ENCODE measurements at places on chromosomes 6 and 20.
A peak's percentile ranks its signal among the peaks of the same experiment; 100 is the strongest.

- no peak for DNase-seq
Observed at GRCh38 chr6:5997420-5997987, 9.2 kb downstream of the NRN1 start.

DNA sequence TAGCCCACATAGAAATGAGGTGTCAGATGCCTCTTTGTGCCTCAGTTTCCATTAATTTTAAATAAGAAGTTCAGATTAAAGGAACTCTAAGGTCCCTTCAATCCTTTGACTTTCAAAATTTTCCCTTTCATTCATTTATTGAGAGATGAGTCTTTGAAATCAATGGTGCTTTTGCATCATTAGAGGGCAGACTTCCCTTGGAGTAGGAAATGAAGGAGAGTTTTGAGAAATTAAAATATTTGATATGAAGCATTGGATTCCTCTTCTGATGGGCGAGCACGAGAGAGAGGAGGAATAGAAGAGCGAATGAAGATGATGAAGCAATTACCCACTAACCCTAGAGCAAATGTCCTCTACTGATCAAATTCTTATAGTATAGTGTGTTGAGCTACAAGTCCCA, 105.7 kb downstream of the EDN1 start:
- DNase-seq, result no peak

GRCh38 chr6:134328792-134329191, 10.9 kb upstream of the SGK1 start:
- no peak for DNase-seq

DNA sequence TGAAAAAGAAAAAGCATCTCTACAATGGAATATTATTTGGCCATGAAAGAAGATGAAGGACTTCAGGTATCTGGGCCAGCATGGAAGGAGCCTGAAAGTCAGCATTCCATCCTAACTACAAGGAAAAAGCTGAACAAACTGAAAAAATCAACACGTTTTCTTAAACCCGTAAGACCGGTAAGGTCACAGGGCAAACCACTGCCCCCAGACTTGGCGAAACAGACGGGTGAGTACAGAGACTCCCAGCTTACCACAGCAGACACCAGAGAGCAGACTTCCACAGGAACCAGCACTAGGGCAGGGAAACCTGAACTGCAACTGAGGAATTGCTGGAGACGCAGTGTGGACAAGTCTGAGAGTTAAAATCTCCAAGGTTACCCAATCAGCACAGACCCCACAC, 31.4 kb downstream of the BEND3 start:
- DNase-seq, result no peak

- no peak for DNase-seq
Observed at GRCh38 chr20:23410916-23411695, 10.2 kb downstream of the NAPB start.

- DNase-seq, result no peak
Observed at GRCh38 chr6:138484018-138484731, 15.1 kb downstream of the NHSL1 start.

GRCh38 chr20:41339957-41340326, 679 bp upstream of the LPIN3 start:
- DNase-seq, result peak; percentile 79

DNA sequence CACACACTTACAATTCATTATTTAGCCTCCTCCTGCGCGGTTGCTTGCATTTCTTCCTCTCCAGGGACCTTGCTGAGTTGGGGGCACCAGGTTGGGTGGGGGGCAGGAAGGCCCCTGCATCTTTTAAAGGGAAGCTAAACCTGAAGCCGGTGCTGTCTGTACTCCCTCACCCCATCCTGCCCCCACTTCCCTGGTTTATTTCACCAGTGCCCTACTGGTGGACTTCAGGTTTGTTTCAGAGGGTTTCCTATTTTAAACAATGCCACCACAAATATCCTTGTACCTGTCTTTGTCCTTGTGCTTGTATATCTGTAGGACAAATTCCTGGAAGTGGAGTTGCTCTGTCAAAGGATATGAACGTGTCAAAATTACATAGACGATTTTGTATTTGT, 21.0 kb downstream of the PTK7 start:
- no peak for DNase-seq

DNA sequence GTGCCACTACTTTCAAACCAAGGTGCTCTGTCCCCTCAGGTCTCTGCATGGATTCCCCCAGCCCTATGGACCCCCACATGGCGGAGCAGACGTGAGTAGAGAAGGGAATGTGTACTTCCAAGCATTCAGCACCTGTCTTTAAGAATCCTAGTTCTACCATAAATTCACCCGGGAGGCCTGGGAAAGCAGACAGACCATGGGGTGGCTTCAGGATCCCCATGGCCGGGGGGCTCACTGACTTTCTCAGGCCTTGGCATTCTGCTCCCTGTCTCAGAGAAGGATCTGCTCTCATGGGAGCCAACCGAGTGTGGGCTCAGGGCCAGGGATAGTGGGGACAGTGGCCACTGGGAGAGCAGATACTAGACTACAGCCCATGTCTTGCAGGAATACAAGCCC, 2.3 kb downstream of the CDC25B start:
- no peak for DNase-seq

DNA sequence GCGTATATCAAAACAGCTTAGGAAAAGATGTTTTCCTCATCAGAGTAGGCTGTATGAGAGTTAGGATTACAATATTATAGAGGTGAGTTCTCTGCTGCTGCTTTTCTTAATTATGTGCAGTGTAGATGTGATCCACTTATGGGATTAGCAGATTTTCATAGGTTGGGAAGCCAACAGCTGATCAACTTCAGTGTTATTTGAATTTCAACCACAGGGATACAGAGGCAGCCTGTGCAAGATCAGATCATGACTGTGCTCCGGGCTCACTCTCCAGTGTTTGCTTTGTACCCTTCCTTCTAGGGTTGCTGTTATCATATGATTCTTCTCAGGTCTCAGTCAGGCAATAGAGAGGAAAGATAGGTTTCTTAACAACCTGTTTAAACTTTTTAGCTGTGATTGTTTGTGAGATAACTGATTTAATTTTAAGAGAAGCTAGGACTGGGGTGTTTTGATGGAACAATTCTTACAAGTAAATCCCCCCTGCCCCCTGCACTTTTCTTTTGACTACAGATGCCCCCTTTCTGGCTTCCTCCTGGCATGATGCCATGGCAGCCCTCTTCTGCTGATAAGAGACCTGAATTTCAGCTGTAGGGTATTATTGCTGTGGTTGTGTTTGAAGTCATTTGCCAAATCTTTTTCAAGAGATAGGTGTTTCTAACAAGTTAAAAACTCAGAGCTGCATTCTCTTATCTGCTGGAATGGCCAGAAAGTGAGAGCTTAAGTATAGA, 8.5 kb downstream of the RNF8 start:
- no peak for DNase-seq

GRCh38 chr20:62938105-62938888, at the start of gene GID8:
GID8 (plus strand) TSS chr20:62938147; CDS start chr20:62941503, 3,356 bp downstream.
- no peak for DNase-seq

- DNase-seq, result no peak
Observed at GRCh38 chr20:22561965-22562577, 22.3 kb downstream of the FOXA2 start.

DNA sequence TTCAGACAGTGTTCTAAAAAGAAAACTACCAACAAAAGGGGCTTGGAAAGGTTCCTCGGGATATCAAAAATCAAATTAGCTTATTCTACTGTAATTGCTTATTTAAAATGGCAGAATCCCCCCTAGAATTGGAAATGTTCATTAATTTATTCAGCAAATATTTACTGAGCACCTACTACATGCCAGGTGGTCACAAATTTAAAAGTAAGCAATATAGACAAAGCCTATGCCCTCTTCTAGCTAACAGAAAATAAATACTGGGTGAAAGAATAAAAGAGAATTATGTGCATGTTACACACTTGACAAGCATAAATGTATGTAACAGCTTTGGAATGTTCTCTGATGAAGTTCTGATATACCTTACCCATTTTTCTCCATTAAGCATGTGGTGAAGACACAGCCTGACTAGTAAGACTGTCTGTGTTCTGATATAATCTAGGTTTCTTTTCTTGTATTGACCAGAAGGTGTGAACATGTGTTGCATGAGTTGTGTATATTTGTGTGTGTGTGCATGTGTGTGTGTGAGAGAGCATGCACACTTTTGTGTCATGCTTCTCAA, 606.7 kb upstream of the CITED2 start:
- no peak for DNase-seq

DNA sequence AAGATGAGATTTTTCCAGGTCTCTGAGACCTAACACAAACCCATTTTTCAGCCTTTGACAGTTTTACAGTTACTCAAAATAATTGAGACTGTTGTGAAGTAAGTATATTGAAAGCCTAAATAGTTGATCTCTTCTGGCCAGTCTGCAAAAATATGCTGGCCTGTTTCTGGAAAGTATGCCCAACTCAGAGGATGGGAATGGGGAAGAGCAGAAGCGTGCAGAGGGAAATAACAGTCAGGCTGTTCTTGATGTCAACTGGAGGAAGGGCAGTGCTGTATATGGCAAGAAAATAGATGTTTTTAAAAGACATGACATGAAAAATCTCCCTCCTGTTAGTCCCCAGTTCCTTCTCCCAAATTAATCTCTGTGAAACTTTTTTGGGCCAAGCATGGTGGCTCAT, 3.8 kb downstream of the GID8 start:
- no peak for DNase-seq

- no peak for DNase-seq
Observed at GRCh38 chr20:43975096-43975768, 60.6 kb downstream of the TOX2 start.

DNA sequence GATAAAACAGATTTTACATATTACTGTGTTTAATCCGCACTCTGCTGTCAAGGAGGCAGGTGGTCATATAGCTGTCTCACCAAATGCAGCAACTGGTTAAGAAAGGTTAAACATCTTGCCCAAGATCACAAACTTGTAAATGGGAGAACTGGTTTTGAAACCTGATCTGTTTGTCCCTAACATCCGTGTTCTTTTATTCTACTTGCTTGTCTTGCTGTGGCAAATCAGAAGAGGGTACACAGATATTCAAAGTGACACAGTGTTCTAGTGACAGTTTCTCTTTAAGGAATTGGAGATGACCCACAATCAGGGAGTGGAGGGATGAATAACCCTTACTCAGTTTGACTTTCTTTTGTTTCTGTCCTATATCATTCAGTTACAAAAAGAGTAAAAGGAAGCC, 83.0 kb upstream of the SGK1 start:
- no peak for DNase-seq

- no peak for DNase-seq
Observed at GRCh38 chr6:81475646-81476045, 276.8 kb downstream of the TENT5A start.

DNA sequence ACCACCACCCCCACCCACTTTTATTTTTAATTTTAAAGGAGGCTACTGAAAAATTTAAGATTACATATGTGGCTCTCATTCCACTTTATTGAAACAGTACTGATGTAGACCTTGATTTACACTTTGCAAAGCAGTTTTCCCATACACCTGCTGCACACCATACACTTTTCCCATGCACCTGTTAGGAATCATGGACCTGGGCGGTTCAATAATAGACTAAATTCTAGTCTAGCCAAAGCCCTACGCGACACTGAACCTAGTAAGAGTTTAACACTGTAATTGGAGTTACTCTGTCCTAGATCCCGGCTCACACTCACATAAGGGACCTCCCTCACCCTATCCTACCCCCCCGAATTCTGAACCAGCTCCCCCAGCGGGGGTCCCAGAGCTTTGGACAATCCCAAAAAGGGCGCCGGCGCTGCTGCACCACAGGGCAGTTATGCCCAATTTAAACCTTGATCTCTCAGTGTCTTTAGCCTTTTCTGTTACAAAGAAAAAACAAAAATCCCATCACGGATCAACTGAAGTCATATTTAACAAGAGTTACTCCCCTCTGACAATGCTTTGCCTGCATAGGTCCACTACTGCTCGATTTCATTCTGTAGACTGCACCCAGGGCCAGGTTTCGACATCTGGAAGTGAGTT, 2.4 kb upstream of the GCLC start:
- no peak for DNase-seq

DNA sequence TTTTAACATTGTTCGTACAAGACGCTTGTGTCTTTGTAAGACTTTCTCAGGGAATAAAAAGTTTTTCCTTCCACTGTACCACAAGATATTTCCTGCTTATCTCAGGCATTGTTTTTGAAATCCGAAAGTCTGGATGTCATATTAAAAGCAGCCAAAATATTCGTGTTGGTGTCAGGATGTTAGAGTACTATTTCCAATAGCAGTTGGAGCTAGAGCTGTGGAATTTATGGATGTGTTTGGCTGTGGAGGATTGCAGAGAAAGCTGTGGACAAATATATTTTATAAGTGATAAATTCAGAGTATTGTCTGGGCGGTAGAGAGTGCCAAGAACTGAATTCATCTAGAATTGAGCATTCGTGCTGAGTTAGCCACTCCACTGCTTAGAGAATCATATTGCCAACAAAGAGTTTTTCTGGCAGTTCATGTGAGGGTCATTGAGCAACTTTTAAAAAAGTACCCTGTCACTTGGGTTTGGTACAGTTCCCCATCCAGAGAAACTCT, 57.7 kb downstream of the ZDHHC14 start:
- DNase-seq, result no peak

DNA sequence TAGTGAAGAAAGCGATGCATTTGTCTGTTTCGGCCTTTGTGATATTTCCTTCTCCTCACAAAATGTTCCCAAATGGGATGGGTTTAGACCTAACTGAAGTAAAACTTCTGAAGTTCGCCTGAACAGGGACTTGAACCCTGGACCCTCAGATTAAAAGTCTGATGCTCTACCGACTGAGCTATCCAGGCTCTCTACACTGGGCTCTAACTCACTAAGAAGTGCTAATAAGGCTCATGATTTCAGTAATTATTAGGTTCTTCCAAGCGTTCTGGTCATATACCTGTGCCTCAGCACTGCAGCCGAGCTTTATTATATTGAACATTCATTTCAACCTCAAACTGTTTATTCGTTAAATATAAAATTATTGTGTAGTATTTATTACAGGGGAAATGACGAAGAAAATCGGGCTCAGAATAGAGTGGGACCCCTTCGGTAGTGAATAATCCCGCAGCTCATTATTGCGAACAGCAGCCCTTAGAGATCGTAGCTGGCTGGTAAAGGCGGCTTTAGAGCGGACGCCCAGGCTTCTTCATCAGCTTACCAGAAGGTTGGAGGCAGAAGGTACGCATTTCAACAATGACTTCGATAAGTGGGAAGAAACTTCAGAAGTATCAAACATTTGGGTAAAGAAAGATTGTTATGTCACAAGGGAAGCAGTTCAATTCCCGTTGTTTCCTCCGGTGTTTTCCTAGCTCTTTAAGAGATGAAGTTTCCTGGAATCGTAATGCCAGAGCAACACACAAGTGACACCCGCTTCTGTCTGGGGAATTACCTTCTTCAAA, 119.0 kb upstream of the ZNF184 start:
- DNase-seq, result no peak

- no peak for DNase-seq
Observed at GRCh38 chr6:7697820-7698623, 27.9 kb upstream of the BMP6 start.

DNA sequence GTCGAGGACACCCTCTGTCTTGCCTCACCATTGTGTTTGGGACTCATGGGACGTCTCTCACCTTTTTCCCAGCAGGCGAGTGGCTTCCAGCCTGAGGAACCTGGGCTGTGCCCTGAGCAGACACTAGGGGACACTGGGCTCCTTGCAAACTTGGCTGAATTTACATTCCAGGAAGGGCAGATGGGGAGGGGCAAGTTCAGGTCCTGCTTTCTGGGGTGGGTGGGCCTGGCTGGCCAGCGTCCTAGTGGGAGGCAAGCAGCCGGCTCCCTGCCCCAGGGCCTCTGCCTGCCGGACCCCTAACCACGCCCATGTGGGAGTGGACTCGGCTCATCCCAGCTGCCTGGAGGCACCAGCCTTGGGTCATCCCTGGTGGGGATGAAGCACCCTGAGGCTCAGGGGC, 48.2 kb upstream of the MLN start:
- DNase-seq, result no peak
